ENCODE measurements at places on chromosomes 6 and 20. TPM values are rescaled to one million over a fixed set of nuclear protein-coding genes. Genes with fewer than 3 reads are reported as not detected.
A peak's percentile ranks its signal among the peaks of the same experiment; 100 is the strongest.

Gene C20orf204
- total RNA-seq: 2.8 TPM

Gene BNIP5
- not detected for total RNA-seq

Gene HLA-F
- total RNA-seq: 90.5 TPM

Gene PRR18
- total RNA-seq: not detected

Gene SIGLEC1
- total RNA-seq: 55.8 TPM

- no peaks in the 10 kb centered on the region for H3K4me1 ChIP-seq
- H3K36me3 ChIP-seq: no peaks in the 10 kb centered on the region
- no peak overlapping the region for H3K4me3 ChIP-seq
- H3K27me3 ChIP-seq: no peaks in the 10 kb centered on the region
- DNase-seq: no peak
- no peak overlapping the region for H3K27ac ChIP-seq
These were observed 175.1 kb downstream of the PDE10A start for GRCh38 chr6:165487950-165488349.

GRCh38 chr6:41936073-41936837, 5.4 kb downstream of the CCND3 start:
- peak; percentile 85 for DNase-seq
- H3K27ac ChIP-seq: peak overlapping the region; percentile 10
- no peak overlapping the region for H3K4me3 ChIP-seq
- peaks cover 2% of the 10 kb centered on the region for H3K36me3 ChIP-seq

DNA sequence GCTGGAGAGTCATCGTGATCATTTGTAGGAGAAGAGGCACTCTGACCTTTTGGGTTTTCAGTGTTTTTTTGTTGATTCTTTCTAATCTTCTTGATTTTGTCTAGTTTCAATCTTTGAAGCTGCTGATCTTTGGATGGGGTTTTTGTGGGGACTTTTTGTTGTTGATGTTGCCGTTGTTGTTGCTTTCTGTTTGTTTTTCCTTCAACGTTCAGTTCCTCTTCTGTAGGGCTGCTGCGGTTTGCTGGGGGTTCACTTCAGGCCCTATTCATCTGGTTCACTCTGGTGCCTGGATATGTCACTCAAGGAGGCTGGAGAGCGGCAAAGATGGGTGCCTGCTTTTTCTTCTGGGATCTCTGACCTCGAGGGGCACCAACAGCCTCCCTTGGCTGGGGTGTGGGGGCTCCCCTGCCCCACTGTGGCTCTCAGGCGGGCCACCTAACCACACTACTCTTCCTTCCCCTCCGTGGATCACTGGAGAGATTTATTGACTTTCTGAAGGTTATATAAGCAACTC, 21.5 kb upstream of the TMEM244 start:
- H3K36me3 ChIP-seq: no peaks in the 10 kb centered on the region
- no peak for DNase-seq
- no peak overlapping the region for H3K4me3 ChIP-seq
- no peak overlapping the region for H3K27ac ChIP-seq
- H3K4me1 ChIP-seq: no peaks in the 10 kb centered on the region

DNA sequence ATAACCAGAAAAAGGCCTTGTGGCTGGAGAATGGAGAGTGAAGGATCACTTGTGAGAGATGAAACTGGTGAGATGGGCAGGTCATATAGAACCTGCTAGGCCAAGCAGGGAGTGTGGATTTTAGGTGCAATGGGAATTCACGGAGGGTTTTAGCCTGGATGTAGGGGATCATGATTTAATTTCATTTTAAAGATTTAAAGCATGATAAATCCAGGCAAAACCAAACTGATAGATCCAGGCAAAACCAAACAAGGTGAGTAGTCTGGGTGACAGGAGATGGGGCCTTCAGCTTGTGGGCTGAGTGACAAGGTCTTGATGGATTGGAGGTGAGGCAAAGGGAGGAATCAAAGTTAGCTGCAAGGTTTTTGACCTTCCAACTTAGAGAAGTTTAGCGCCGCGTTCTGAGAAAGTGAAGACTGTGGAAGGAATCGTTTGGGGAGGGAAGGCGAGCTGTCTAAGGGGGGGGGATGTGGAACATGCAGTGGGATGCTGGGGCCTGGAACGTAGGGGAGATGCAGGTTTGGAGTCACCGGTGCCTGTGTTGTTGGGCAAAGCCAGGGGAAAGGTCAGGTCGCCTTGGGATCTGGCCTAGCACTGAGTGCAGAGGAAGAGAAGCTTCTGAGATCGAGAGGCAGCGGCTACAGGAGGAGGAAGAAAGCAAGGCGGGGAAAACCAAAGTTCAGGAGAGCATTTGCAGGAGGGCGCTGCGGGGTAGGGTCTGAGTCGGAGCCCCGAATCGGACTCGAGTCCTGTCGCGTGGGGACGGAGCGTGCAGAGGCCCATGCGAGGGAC, 1.3 kb upstream of the PLCG1 start:
- no peaks in the 10 kb centered on the region for H3K27me3 ChIP-seq
- no peak for DNase-seq
- peak overlapping the region; percentile 7 for H3K4me3 ChIP-seq
- no peaks in the 10 kb centered on the region for H3K4me1 ChIP-seq
- no peaks in the 10 kb centered on the region for H3K36me3 ChIP-seq
- H3K27ac ChIP-seq: peak overlapping the region; percentile 14

- DNase-seq: no peak
- H3K4me1 ChIP-seq: no peaks in the 10 kb centered on the region
- H3K36me3 ChIP-seq: no peaks in the 10 kb centered on the region
- H3K4me3 ChIP-seq: no peak overlapping the region
- H3K27ac ChIP-seq: no peak overlapping the region
These were observed 60.8 kb downstream of the DNAH8 start for GRCh38 chr6:38775870-38776269.

- H3K36me3 ChIP-seq: no peaks in the 10 kb centered on the region
- DNase-seq: no peak
These were observed 112.5 kb downstream of the JPH2 start for GRCh38 chr20:44074252-44075151.

GRCh38 chr20:63522091-63522868, 1.7 kb downstream of the PPDPF start:
- no peaks in the 10 kb centered on the region for H3K27me3 ChIP-seq
- no peak for DNase-seq
- H3K36me3 ChIP-seq: no peaks in the 10 kb centered on the region
- no peak overlapping the region for H3K27ac ChIP-seq
- H3K4me1 ChIP-seq: no peaks in the 10 kb centered on the region

DNA sequence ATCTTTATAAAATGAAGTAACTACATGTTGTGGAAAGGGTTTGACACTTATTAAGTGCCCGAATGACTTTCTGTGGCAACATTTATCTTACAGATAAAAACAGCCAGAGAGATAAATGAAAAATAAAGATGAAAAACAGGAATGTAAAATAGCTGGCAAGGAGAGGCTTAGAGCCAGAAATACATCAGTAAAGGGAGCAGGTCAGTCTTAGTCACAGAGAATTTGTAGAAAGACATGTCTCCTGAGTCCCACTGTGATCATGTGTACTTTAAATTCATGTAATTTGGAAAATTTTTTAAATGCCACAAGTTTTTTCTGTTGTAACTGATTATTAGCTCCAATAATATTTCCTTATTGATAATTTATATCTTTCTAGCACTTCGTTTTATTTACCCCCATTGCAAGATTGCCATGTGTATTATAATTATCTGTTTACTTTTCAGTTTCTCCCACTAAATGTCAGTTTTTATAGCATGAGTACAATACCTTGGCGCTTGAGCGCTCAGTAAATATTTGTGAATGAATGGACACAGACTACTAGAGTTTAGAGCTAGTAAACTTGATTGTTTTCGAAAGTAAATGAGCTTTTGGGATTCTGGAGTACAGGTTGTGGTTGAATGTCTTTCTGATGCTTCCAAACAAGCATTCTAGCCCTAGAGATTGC, 15.2 kb downstream of the TAB2 start:
- no peak overlapping the region for H3K27ac ChIP-seq
- no peaks in the 10 kb centered on the region for H3K27me3 ChIP-seq
- peaks cover 27% of the 10 kb centered on the region for H3K4me1 ChIP-seq
- no peaks in the 10 kb centered on the region for H3K36me3 ChIP-seq
- no peak for DNase-seq

- DNase-seq: no peak
- peaks cover 5% of the 10 kb centered on the region for H3K4me1 ChIP-seq
- H3K27me3 ChIP-seq: no peaks in the 10 kb centered on the region
- H3K27ac ChIP-seq: peak overlapping the region; percentile 69
These were observed 19.2 kb upstream of the SCP2D1 start for GRCh38 chr20:18794428-18794787.

Data from aorta (tissue), 5 donors.